ENCODE measurements at places on chromosomes 4 and X. TPM values are rescaled to one million over a fixed set of nuclear protein-coding genes. Genes with fewer than 3 reads are reported as not detected.

DNA sequence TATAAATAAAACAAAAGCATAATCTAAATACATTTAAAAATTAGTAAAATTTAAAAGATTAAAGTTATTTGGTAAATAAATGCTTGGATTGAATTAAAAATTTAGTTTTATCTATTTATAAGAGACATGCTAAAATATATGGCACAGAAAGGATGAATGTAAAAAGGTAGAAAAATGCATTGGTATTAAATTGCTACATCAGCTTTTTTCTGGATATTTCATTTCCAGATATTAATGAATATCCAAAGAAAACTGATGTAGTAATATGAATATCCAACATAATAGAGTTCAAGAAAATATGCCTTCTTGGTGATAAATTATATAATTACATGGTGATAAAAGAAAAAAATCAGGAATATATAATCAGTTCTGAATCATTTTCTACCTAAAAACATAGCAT is 1743.9 kb downstream of the RPA4 start:
- no peak for DNase-seq

DNA sequence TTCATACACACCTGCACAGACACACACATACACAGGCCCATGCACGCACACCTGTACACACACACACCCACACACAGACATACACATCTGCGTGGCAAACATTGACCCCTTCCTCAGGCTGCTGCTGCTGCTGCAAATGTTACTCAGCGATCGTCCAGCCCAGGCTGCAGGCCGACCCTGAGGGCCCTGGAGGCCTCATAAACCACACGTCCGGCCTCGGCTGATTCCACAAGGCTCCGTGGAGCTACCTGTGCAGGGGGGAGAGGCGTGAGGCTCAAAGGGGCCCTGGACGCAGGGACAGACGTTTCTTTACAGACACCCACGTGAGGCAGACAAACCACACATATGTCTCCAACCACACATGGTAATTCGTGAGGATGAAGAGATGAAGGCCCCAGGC is 53.9 kb upstream of the PPP2R3B start:
- DNase-seq: no peak

The BRS3 gene
- not detected for total RNA-seq

The PNMA5 gene
- total RNA-seq: not detected

DNA sequence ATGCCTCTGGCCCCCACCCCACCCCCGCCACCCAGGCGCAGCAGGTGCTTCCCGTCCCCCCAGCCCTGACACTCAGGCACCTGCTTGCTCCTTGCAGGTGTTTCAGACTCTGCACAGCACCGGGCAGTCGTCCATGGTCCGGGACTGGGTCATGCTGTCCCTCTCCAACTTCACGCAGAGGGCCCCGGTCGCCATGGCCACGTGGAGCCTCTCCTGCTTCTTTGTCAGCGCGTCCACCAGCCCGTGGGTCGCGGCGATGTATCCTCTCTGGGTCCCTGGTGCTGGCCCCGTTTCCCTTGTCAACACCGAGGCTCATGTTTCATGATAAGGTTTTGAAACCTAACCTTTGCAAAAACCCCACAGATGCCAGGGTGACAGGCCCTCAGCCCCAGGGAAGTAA is 10.2 kb upstream of the MSANTD1 start:
- no peak for DNase-seq

DNA sequence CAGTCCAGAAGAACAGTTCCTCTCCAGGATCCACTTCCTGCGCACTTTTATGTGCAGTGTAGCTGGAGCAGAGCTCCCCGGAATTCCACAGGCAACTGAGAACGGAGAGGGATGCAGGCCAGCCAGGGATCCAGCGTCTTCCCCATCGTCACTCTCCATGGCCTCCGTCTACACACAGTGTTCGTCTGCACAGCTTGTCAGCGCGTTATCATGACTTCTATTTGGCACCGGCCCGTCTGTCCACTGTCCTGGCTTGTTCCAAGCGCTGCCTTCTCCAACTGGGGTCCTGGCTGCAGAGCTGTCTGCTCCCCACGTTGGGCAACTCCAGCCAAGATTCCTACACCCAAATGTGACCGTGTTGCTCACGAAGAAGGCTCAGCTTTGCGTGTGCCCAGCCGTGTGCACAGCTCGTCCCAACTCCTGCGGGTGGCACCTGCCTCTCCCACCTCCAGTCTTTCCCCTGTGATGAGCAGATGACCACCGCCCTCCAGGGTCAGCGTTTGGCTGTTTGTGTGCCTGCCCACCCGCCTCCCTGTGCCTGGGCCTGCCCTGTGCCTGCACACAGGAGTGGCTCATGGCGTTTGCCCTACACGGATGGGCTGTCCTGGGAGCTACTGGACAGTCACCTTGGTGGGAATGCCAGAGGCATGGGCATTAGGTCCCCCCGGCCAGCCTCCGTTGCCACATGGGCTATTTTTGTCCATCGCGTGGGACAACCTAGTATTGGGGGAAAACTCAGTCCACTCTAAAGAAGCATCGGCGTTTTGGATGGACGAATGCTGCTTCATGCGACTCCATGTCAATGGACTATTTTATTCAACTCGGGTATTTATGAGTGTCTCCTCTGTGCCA is 2.2 kb upstream of the CTBP1 start:
- no peak for DNase-seq

DNA sequence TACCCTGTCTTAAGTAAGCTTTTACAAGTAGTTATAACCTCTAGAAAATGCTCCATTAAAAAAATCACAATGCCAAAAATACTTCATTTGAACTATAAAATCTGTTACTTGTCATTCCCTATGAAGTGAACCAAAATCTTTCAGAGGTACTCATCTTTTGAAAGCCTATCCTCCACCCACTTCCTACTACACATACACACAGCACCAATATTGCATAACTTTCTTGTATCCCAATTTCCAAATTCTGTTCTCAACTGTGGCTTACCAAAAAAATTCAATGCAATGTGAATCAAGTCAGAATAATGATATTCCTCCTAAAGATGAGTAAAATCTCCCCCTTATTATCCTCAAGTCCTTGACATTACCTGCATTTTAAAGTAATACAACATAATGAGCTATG is 15.9 kb downstream of the DHX15 start:
- no peak for DNase-seq

GRCh38 chrX:140505421-140506337 is 810 bp upstream of the SOX3 start:
- peak; percentile 50 for DNase-seq

The PNMA6F gene
- total RNA-seq: not detected

DNA sequence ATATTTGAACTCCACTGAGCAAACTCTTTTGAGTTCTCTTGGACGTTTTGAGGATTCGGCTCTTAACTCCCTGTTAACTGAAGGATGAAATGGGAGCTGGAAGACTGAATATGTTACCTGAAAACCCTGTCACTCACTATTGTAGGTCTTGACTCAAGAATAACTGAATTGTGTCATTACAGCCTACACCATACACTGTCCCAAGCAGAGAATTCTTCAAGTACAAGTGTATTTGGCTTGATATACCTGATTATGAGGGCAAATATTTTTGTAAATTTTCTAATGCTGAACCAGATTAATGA is 276.1 kb downstream of the CFAP299 start:
- no peak for DNase-seq

- no peak for DNase-seq
Measured at GRCh38 chr4:111923786-111924185, 221.5 kb upstream of the FAM241A start.

GRCh38 chr4:142961866-142962265 is 115.8 kb upstream of the INPP4B start:
- DNase-seq: no peak

- DNase-seq: no peak
Measured at GRCh38 chr4:15188605-15189539, 186.6 kb downstream of the CPEB2 start.

DNA sequence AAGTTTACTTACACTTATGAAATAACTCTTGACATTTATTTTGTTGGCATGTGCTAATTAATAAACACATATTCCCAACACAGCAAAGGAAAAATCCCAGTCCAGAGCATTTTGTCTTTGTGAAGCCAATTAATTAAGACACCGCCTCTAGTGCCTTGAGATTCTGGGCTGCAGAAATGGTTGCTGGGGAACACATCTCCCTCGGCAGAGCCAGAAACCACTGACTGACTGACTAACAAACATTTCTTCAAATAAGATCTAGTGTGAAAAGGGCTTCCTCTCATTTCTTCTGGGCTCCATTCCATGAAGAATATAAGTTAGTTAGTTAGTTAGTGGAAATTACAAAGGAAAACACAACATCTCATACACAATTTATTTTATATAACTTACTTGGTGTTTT is 28.4 kb upstream of the NAP1L5 start:
- no peak for DNase-seq

DNA sequence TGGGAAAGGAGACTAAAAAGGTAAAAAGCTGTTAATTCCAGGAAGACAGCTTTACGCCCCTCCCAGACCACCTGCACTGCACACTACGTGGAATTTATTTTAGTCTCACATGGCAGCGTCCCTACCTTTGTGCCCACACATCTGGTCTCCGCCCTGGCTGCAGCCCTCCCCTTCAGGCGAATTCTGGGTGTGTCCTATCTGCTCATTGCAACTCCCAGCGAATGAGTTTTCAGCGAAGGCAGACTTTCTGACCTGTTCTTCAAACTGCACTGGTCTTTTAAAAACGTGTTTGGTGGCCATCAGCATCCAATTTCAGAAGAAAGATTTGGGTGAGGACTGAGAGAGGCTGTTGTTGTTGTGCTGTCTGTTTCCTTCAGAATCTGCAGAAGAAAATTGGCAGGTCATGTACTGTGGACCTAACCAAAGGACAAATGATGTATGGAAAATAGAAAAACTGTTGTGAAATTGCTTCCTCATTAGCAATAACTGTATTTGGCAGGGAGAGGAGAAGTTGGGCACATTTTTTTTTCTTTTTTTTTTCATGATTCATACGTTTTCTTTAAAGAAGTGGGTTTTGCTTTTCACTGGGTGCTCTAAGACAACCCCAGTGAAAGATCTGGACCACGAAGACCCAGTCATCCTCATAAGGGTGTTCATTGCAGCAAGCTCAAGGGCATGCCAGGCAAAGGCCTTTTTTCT is 4.2 kb downstream of the TLR8 start:
- DNase-seq: no peak

DNA sequence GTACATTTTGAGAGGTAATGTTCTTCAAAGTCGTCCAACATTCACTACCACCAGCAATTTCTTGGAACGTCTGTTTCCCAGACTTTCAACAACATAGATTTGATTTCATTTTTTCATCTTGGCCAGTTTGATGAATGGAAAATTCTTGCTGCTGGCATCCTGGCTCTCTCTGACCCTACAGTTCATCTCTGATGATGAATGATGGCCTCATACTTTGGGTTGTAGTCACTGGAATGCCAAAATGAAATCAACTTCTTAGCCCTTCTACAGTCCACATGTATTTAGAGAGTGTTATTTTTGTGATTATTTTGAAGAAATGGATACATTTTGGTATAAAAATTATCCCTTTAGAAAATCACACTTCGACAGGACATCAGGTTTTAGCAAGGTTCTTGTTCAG is 8.8 kb downstream of the CHST7 start:
- no peak for DNase-seq

The POU3F4 gene
- total RNA-seq: 13.0 TPM

The CLCN4 gene
- total RNA-seq: 9.0 TPM
